ENCODE measurements at places on chromosomes 4 and X. TPM values are rescaled to one million over a fixed set of nuclear protein-coding genes. Genes with fewer than 3 reads are reported as not detected.

Gene DCLK2
- total RNA-seq, result not detected

DNA sequence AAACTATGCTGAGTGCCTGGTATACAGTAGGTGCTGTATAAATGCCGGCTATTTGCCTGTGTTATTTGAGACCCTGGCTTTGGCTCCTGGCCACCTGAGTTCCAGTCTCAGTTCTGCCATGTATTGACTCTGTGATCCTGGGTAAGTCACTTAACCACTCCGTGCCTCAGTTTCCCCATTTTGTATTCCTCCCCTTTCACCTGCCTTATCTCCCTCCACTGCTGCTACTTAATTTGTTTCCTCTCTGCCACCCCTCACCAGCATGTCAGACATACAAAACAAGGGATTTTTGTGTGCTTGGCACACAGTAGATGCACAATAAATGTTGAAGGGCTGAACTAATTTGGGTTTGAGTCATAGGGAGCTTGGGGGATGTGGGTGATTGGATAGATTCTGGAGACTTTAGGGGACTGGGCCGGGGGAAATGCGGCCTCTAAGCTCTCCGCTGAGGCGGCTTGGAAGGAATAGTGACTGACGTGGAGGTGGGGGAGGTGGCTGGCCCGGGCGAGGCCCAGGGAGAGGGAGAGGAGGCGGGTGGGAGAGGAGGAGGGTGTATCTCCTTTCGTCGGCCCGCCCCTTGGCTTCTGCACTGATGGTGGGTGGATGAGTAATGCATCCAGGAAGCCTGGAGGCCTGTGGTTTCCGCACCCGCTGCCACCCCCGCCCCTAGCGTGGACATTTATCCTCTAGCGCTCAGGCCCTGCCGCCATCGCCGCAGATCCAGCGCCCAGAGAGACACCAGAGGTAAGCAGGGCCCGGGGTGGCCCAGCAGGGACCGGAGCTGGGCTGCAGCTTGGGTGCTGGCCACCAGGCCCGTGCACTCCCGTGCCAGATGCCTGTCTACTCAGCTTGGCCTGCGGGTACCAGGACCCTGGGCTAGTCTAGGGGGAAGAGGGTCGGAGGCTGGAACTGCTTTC is at the start of gene TIMP1:
Gene TIMP1 (plus strand): TSS at position 706 of the 917 bp plus-strand sequence. CDS start 980 bp downstream, outside the sequence.
- peak; percentile 84 for DNase-seq

DNA sequence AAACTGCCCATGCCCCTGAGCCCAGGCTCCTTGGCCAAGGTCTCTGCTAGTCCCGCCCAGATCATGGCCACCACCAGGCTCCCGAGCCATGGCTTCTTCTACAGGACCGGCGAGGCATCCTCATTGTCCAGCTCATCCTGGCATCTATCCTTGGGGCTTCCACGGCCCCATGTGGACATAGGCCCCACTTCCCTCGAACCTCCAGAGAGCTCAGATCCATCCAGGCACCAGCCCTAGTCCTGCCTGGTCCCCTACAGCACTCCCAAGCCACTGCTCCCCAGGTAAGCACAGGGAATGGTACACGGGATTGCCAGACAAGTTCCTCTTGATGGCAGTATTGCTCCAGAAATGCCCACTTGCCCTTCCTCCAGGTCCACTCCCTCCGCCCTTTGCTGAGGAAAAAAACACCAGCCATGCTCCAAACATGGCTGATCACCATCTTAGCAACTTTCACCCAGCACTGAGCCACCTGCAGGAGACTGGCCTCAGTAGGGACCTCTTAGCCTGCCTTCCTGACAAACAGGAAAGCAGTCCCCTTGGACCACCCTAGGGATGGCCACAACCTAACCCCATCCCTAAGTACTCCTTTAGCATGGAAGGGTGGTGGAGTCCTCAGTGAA is 272.1 kb upstream of the AGTR2 start:
- DNase-seq, result no peak

GRCh38 chr4:3870567-3870962 is 104.4 kb downstream of the ADRA2C start:
- no peak for DNase-seq

Gene PRICKLE3
- total RNA-seq, result 2.3 TPM

Gene FAM241A
- 0.74 TPM for total RNA-seq

DNA sequence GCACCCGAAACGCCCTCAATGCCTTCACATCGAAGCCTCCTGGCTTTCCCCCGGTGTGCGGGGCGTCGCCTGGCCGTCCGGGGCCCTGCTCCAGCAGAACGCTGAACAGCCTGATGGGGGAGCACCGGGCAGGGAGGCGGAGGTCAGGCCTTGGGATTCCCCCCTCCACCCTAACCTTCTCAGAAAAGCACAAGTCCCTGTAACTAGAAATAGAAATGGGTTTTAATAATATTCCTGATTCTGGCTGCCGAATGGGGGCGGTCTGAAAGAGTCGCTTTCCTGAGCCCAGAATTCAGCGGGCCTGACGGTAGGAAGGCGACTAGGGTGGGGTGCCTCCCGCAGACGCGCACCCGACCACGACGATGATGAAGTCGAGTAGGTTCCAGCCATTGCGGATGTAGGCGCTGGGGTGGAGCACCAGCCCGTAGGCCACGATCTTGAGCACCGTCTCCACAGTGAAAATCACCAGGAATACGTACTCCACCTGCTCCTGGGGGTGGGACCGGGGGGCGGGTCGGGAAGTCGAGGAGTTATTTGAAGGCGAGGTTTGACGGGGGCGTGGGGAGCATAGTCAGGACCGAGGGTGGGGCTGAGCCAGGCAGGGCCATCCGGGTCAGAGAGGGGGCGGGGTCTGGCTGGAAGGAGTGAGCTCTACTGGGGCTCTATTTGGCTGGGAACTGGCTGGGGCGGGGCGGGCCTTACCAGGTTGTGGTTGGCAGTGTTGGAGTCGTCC is 2.5 kb downstream of the CACNA1F start:
- DNase-seq, result peak; percentile 25

Gene BCOR
- 26.1 TPM for total RNA-seq

DNA sequence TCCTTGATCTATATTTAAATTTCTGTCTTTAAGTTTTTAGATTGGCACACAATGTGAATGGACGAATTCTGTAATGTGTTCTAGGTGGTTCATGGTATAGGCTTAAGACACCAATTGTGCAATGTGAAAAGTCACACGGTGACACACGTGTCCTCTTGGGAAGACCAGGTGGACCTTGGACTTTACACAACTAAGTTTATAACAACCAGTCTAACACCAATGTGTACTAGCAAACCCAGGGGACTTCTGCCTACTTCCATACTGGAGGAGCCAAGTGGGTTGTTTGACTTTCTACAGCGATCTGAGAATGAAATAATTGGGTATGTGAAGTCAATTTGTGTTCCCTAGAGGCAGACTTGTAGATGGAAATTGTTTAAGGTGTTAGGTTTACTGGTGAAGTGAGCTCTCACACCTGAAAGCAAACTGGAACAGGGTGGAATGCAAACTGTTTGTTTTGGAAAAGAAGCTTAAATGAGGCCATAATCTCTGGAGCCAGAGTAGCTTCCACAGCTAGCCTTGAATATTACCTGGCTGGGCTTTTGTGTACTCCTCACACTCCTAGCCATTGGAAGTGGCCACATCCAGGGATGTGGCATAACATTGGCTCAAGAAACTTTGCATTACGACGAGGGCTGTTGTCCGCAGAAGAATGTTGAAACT is 45.9 kb upstream of the WDR1 start:
- DNase-seq, result no peak

DNA sequence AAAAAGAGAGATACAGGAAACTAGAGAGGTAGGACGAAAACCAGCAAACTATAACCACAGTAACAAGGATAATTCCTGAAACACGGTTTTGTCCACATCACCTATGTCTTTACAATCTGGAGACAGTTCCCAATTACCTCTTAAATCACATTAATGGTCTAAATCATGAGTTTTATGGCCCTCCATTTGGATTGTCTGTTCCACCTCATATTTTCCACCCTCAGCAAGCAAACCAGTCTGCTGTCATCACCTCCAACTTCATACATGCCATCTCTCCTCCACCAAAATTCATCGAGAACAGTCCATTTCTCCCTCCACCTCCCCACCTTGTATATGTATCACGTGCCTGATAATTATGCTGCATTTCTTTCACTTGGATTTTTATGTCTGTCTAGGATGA is 107.3 kb downstream of the SH3RF1 start:
- DNase-seq, result no peak

Gene OPRPN
- not detected for total RNA-seq

DNA sequence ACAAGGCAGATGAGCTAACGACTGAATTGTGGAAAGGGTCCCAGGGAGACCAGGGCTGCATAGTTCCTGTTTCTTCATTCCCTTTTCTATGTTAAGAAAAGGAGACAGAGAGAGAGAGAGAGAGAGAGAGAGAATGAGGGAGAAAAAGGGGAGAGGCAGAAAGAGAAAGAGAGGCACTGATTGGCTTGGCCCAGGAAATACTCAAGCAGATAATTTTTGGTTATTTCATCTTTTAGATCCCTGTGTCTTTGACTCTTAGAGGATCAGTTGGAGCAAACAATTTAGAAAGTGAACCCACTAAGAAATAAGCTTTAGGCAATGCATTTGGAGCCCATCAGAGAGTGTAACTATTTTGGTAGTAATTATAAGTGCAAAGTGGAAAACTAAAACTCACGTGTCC is 103.4 kb downstream of the CEP44 start:
- DNase-seq, result no peak

- no peak for DNase-seq
These were observed 19.1 kb upstream of the ZXDA start for GRCh38 chrX:57929373-57929772.

DNA sequence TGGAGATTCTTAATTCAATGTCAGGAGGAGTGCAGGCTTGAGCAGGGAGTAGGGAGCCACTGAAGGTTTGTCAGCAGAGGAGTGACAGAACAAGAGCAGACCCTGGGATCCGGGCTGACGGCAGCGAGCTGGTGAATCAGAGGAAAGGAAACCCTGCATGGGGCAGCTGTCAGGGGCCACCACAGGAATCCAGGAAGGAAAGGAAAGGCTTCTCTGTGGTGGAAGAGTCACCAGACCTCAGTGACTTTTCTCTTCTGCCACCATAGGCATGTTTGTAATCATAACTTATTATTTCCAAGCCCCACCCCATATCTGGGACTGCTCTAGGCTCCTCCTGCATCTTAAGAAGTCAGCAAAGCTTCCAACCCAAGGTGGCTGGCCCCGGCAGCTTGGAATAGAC is 150.9 kb downstream of the BCOR start:
- DNase-seq, result no peak

- DNase-seq, result no peak
These were observed 49.1 kb downstream of the RASGEF1B start for GRCh38 chr4:81422595-81422994.

GRCh38 chr4:91302120-91302519 is 1001.6 kb upstream of the GRID2 start:
- DNase-seq, result no peak

GRCh38 chrX:11445540-11445939 is 152.3 kb downstream of the AMELX start:
- no peak for DNase-seq

- no peak for DNase-seq
These were observed 14.5 kb downstream of the HMGB2 start for GRCh38 chr4:173319696-173320095.

DNA sequence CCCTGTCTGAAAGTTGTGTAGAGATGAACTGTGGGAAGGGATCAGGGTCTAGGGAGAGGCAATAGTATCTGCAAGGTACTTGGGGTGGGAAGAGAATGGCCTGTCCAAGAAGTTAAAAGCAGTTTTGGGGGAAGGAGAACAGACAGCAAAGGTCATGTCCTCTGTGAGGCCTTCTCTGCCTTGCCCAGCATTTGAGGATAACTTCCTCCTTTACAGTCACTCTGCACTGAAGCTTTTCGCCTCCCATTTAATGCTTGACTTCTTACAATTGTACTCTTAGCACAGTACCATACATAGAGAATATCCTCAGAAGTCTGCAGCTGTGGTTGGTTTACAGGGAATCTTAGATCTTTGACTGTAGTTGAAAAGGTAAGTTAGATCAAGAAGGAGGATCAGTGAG is 121.8 kb upstream of the AP1S2 start:
- no peak for DNase-seq

GRCh38 chr4:144948009-144948408 is 150.0 kb downstream of the ANAPC10 start:
- no peak for DNase-seq

- no peak for DNase-seq
These were observed 121.4 kb downstream of the SHROOM3 start for GRCh38 chr4:76556452-76556851.

- DNase-seq, result no peak
These were observed 2.8 kb upstream of the TLR8 start for GRCh38 chrX:12903646-12904045.

GRCh38 chrX:133815496-133815895 is 169.9 kb downstream of the GPC3 start:
- no peak for DNase-seq

Gene TREX2
- 1.1 TPM for total RNA-seq

- DNase-seq, result no peak
These were observed 167.1 kb downstream of the NHS start for GRCh38 chrX:17542123-17542522.

DNA sequence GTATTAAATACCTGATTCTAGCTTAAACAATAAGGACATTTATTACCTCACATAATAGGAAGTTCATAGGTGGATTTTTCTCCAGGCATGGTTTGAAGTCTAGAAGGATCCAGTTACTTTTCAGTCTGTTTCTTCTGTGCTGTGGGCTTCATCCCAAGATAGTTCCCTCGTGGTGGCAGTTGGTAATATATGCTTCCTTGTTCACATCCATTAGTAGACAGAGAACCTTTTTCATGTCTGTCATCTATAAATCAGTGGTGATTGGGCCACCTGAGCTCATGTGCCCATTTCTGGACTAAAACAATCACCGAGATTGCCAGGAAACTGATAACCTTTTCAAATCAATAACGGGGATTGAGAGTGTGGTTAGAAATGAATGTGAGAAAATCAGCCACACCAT is 97.7 kb downstream of the KDM6A start:
- DNase-seq, result no peak

Gene YY2
- total RNA-seq, result 1.2 TPM

DNA sequence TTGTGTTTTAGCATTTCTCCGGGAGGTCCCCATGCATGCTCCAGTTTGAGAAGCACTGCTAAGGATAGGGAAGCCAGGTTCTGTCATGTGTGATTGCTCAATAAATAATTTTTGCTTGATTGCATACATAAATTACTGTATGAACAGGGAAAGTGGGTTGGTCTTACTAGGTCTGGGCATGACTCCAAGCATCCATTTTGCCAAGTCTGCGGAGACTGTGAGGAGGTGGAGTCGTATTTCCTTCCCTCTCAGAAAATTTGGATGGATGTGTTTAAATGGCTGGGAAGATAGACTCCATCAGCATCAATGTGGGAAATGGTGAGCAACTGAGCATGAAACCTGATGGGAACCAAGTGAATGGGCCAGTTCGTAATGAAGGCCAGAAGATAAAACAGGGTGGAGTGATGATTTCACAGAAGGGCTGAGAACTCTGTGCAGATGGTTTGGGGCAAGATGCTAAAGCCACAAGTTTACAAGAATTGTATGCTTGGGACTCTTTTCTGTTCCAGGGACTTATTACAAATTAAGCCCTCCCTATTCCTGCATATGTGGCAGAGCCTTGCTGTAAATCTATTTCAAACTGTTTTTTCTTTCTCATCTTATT is 84.1 kb downstream of the NHS start:
- DNase-seq, result no peak

GRCh38 chrX:470686-471085 is 84.0 kb upstream of the PPP2R3B start:
- DNase-seq, result no peak

- peak; percentile 55 for DNase-seq
These were observed at the start of gene MSL3 for GRCh38 chrX:11757719-11758399. MSL3 (plus strand) TSS chrX:11758237; CDS start chrX:11758264, 27 bp downstream.

Gene RGN
- total RNA-seq, result not detected
